ENCODE measurements at places on chromosomes 1 and 21. TPM values are rescaled to one million over a fixed set of nuclear protein-coding genes. Genes with fewer than 3 reads are reported as not detected.

Gene C1orf56
- total RNA-seq, result 3.5 TPM

Gene FCRL5
- total RNA-seq, result not detected

Gene NR1I3
- total RNA-seq, result not detected

Gene NGF
- total RNA-seq, result not detected

Gene LCE1F
- total RNA-seq, result not detected

Gene HECTD3
- total RNA-seq, result 80.0 TPM

Gene USP33
- total RNA-seq, result 46.4 TPM

Gene PADI4
- total RNA-seq, result not detected

Gene FCRL3
- total RNA-seq, result not detected

Gene ABCA4
- total RNA-seq, result 4.9 TPM

Gene ETV3L
- not detected for total RNA-seq

Gene FAM151A
- not detected for total RNA-seq

Gene KMO
- not detected for total RNA-seq

Gene ALDH9A1
- 41.4 TPM for total RNA-seq

Gene OR14K1
- not detected for total RNA-seq

Gene HES2
- 13.3 TPM for total RNA-seq

Gene NUP210L
- not detected for total RNA-seq

Gene PRRX1
- not detected for total RNA-seq

Gene GPR3
- total RNA-seq, result 2.4 TPM

Gene KRTAP20-2
- not detected for total RNA-seq

Gene CD160
- not detected for total RNA-seq

Gene GNG4
- total RNA-seq, result not detected

Gene SRSF4
- 92.9 TPM for total RNA-seq

Gene NTNG1
- not detected for total RNA-seq

Gene RAB42
- 1.2 TPM for total RNA-seq

Gene PIGR
- total RNA-seq, result not detected

Gene FMO5
- 0.60 TPM for total RNA-seq

Gene TOMM40L
- total RNA-seq, result 18.7 TPM

Gene HSPA13
- total RNA-seq, result 44.8 TPM

Gene CLIC6
- not detected for total RNA-seq

Gene CFAP57
- 0.88 TPM for total RNA-seq

Gene LCE1A
- total RNA-seq, result not detected

Gene FBLIM1
- total RNA-seq, result 363 TPM

Gene EPRS1
- 103 TPM for total RNA-seq

Gene CACNA1E
- total RNA-seq, result not detected

Gene OLFML3
- 3.4 TPM for total RNA-seq

Gene UTS2
- total RNA-seq, result not detected

Gene SETDB1
- total RNA-seq, result 49.2 TPM

Gene MEGF6
- total RNA-seq, result 47.4 TPM

Gene LEFTY1
- not detected for total RNA-seq

Gene KCNJ6
- not detected for total RNA-seq
